Mesenteric fat pad (tissue), 1 donor: ENCODE measurements at places on chromosomes 12 and 14. TPM values are rescaled to one million over a fixed set of nuclear protein-coding genes. Genes with fewer than 3 reads are reported as not detected.

B3GNT4 gene
- not detected for total RNA-seq

STON2 gene
- 20.8 TPM for total RNA-seq

- DNase-seq, result no peak
Measured at GRCh38 chr12:120668868-120669840, 17.8 kb upstream of the MLEC start.

NKX2-1 gene
- total RNA-seq, result not detected

DNA sequence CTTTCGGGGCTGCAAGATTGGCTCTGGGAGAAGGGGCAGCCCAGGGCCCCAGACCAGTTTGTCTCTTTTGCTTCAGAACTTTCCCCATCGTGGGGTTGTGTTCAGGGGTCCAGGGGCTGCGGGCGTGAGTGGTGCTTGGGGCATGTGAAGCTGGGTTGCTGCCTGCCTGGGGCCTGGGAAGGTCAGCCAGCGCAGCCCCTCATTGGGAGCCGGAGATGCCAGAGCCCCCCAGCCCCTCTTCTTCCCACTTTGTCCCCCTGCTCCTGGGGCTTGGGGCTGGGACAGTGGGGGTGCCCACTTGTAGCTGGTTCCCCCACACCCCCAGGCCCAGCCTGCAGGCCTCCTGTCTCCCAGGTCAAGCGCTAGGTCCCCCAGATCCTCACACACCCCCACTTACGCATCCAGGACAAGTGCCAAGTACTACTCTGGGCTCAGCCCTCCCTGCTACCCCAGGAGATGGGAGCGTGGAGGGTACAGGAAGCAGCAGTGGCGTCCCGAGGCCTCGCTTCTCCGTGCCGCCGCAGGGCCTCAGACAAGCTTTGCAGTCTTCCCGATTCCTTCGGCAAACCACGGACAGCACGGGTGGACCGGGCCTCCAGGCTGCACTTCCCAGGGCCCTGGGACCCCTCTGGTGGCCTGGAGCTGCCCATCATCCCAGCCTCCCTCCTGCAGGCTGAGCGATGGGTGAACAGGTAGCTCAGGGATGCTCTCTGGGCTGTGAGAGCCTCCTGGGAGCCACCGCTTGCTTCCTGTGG, 41.5 kb downstream of the PACS2 start:
- DNase-seq, result no peak

- no peak for DNase-seq
Measured at GRCh38 chr12:72024613-72025012, 86.0 kb downstream of the TPH2 start.

- no peak for DNase-seq
Measured at GRCh38 chr14:56686416-56686815, 106.8 kb downstream of the TMEM260 start.

- no peak for DNase-seq
Measured at GRCh38 chr14:76830556-76830955, 4.3 kb downstream of the LRRC74A start.

- no peak for DNase-seq
Measured at GRCh38 chr14:67357969-67358354, 1.6 kb downstream of the ATP6V1D start.

DNA sequence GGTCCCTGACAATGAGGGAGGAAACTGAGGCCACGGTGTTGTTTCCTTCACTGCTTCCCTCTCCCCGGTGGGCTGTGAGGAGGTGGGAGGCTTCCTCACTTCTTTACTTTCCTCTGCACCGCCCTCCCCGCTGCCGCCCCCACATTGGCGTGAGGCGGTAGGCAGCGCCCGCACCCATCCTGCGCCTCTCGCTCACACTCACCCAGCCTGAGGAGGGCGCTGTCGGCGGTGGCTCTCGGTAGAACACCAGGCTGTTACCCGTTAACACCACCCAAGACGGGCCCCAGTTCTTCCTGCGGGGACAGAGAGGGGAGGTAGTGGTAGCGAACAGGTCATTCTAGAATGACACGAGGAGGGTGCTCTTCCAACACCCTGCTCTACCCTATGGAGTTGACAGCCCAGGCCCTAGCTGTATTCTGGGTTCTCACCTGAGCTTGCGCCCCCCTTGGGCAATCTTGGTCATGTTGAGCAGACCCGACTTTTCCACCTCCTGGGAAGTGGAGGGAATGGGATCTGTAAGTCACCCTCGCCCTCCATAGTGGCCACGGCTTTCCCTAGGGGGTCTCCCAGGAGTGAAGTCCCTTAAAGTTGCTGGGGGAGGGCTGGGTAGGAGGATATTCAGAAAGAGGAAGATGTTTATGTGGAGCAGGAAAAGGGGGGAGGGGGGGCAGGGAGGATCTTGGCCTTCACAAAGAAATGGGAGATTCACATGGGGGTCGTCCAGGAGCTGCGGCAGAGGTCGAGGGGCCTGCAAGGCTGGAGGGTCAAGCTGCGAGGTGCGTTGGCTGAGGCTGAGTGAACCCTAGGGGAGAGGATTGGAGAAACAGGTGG, 3.3 kb downstream of the ARHGAP9 start:
- DNase-seq, result no peak

GRCh38 chr14:78412475-78412874, 242.3 kb downstream of the NRXN3 start:
- no peak for DNase-seq

- no peak for DNase-seq
Measured at GRCh38 chr12:64400041-64400440, 4.2 kb upstream of the XPOT start.

RTRAF gene
- 140 TPM for total RNA-seq

DNA sequence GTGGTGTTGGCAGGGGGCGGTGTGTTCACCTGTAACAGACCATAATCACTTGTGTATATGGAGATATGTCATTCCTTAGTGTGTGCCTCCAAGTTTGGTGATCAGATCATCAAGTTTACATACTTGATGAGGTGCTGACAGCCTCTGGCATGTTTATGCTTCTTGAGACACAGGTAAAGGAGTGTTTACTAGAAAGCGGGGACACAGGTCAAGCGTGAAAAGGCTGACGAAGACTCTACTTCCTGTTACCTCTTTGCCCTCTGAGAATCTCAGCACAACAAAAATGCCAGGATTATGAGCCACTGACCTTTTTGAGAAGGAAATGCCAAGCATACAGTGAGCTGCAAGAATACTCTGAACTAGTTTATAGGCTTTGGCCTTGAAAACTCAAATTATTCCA, 29.6 kb downstream of the PRDM4 start:
- DNase-seq, result no peak

DNA sequence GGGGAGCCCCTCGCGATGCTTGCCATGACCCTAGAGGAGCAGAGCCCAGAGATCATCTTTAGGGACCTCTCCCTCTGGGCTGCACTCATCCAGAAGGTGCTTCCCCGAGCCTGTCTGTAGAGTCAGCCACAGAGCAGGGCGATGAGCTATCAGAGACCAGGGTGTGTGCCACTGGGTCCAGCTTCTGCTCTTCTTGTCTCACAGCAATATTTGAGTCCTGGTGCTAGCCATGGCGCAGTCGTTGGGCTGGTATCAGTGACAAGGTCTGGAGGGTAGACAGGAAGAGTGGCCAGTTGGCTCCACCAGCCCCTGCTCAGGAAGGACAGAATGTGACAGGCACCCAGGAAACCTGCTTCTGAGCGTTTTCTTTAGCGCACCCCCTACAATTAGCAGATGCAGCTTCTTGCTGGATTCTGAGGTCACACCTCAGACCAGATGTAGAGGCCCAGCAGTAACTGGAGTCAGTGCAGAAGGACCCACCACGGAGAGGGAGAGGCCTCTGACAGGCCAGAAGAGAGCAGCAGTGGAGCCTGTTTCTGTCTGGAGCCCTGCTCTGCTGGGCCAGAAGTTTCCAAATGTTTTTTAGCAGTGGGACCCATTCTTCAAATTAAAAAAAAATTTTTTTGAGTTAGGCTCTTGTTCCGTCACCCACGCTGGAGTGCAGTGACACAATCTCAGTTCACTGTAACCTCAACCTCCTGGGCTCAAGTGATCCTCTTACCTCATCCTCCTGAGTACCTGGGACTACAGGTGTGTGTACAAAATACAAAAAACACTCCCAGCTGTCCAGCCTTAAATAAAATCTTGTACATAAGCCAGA, 23.7 kb downstream of the ANKRD9 start:
- no peak for DNase-seq

ATF1 gene
- total RNA-seq, result 29.5 TPM

DNA sequence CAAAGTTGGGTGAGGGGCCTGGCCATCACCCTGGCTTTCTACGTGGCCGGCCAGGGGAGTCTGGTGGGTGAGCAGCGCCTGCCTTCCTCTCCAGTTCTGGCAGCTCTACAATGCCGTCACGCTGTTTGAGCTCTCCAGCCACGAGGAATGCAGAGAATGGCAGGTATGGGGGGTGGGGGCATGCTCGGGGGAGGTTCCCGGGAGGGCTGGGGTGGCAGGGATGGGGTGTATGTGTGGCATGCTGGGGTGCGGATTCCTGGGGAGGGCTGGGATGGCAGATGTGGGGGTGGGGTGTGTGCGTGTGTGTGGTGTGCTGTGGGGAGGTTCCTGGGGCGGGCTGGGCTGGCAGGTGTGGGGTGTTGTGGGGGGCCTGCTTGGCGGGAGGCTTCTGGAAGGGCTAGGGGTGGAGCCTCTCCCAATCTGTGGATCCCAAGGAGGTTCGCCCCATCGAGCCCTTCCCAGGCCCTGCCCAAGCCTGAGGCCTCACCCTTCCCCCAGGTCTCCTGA, 18.5 kb downstream of the RHOF start:
- DNase-seq, result no peak

GRCh38 chr12:3931776-3932175, 58.6 kb upstream of the PARP11 start:
- no peak for DNase-seq

DNA sequence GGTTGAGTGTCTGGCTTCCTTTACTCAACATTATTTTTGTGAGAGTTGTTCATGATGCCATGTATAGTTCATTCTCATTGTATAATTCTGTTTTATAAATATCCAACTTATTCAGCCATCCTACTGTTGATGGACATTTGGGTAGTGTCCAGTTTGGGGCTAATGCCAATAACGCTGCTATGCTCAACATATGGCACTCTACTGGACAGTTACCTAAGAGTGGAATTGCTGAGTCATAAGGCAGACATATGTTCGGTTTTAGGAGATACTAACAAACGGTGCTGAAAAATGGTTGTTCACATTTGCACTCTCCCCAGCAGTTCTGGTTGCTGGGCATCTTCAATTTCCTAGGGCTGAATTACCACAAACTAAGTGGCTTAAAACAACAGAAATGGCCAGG, 28.7 kb upstream of the P2RX4 start:
- DNase-seq, result no peak

GRCh38 chr12:6387541-6387940, 3.6 kb downstream of the LTBR start:
- DNase-seq, result no peak

SYCP3 gene
- not detected for total RNA-seq

CINP gene
- total RNA-seq, result 34.1 TPM

GRCh38 chr12:30614031-30614430, 81.6 kb downstream of the IPO8 start:
- DNase-seq, result no peak

DNA sequence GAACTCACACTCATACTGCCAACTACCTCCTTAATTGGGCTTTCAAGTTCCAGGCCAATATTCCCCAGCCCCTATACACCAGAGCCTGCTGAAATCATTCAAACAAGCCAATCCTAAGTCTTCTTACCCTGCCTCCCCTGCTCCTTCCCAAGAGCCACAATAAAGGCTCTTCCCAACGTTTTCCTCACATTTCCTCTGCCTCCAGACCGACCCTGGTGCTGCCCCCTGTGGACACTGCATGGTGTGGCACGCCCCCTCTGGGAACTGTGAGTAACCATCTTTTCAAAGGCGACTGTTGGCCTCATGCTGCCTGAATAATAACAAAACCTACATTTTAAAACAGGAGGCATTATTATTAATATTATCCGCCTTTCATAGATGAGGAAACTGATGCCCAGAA, 111.6 kb upstream of the NOS1 start:
- DNase-seq, result no peak

DNA sequence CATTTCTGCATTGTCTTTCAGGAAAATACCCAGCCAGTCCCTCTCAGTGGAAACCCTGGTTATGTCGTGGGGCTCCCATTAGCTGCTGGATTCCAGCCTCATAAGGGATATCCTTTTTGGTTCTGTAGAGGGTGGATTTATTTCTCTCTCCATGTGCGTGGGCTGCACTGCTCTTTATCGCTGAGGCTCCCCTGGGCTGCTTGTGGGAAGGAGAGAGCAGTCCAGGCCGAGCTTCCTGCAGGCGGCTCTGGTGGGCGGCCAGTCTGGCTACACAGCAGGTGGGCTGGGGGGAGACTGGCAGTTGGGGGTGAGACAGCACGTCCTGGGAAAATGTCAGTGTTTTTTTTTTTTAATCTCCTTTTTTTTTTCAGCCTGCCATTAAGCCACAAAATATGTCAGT, 27.6 kb downstream of the TCTN1 start:
- DNase-seq, result no peak

- no peak for DNase-seq
Measured at GRCh38 chr14:61632807-61633206, 62.5 kb upstream of the HIF1A start.

- DNase-seq, result peak; percentile 64
Measured at GRCh38 chr12:49661746-49662145, 38.4 kb downstream of the PRPF40B start.

GRCh38 chr14:76499399-76499798, 123.5 kb downstream of the ESRRB start:
- DNase-seq, result no peak

DNA sequence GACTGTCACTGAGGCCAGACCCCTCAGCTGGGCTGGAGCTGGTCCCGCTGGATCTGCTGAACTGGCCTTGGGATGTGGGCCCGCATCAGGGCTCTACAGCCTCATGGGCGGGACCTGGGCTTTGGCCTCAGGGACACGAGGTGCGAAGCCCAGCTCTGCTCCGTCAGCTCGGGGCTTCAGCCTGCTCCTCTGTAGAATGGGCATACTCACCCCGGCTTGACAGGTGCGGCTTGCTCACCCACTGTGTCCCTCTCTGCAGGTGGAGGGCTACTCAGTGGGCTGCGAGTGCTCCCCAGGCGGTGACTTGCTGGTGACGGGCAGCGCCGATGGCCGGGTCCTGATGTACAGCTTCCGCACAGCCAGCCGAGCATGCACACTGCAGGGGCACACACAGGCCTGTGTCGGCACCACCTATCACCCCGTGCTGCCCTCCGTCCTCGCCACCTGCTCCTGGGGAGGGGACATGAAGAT, 57.6 kb downstream of the BEGAIN start:
- peak; percentile 77 for DNase-seq

DNA sequence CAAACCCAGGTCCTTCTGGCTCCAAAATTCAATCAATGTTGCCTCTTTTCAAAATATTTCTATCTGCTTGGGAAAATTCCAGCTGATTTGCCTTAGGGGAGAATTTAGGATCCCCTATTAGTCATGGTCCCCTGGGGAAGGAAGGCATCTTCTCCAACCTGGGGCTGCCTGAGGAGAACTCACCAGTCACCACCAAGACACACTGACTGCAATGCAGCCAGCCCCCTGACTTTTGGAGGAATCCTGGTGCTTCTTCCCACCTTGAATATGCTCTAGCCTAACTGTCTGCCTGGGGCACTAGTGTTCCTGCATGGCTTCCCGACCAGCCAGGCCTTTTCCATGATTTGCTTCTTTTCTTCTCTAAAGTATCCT, 71.8 kb upstream of the BCL2L14 start:
- no peak for DNase-seq
